Thoracic aorta (tissue), 2 donors: ENCODE measurements at places on chromosomes 13 and 19. TPM values are rescaled to one million over a fixed set of nuclear protein-coding genes. Genes with fewer than 3 reads are reported as not detected.

Gene KCNN1
- total RNA-seq, result 0.99 TPM

Gene URAD
- total RNA-seq, result not detected

DNA sequence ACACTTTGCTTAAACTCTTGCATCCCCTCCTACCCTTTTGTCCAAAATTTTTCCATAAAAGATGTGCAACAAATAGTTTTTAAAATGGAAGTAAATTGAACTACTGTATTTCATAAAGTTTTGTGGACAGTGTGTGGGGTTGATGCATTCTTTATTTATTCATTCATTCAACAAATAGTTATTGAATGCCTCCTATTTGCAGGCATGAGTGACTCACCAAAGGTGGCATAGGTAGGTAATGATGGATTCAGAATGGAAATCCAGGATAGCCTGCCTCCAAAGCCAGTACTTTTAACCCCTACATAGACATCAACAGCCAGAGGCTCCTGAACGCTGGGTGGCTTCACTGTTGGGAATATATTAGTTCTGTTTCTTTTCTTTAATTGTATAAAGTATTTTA lies 2.4 kb upstream of the CSNK1A1L start:
- H3K4me3 ChIP-seq, result no peak overlapping the region
- no peaks in the 10 kb centered on the region for H3K4me1 ChIP-seq
- no peaks in the 10 kb centered on the region for H3K36me3 ChIP-seq

DNA sequence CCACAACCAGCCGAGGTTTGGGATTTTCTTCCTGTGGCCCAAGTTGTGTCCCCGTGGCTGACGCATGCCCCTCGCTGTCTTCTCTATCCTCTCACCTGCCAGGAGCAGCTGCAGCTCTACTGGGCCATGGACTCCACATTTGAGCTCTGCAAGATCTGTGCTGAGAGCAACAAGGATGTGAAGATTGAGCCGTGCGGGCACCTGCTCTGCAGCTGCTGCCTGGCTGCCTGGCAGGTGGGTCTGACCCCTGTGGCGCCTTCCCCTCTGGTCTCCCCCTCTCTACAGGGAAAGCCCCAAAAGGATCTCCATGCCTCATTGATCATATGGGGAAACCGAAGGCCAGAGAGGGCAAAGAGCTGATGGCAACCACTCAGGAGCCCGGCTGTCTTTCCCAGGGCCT lies 14.6 kb downstream of the CBLC start:
- H3K36me3 ChIP-seq, result no peaks in the 10 kb centered on the region
- no peak overlapping the region for H3K4me3 ChIP-seq
- no peaks in the 10 kb centered on the region for H3K4me1 ChIP-seq
- H3K27ac ChIP-seq, result no peak overlapping the region

DNA sequence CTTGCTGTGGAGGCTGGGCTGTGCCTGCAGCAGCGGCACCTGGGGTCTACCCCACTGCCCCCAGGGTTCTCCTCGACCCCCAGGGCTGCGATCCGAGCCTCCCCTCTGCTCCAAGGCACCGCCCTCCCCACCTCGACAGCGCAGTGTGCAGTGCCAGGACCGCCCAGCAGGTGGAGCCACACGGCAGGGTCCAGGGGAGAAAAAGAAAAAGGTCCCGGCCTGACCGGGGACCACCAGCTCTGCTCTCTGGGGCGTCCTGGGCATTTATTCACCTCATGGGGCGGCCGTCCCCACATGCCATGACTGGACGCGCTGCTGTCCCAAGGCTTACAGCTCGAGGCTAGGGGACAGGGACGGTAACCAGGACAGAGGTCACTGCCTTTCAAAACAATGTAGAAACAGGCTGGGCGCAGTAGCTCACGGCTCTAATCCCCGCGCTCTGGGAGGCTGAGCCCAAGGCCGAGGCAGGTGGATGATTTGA lies 10.6 kb downstream of the REXO1 start:
- peaks cover 3% of the 10 kb centered on the region for H3K36me3 ChIP-seq
- H3K4me3 ChIP-seq, result no peak overlapping the region
- H3K27me3 ChIP-seq, result no peaks in the 10 kb centered on the region

DNA sequence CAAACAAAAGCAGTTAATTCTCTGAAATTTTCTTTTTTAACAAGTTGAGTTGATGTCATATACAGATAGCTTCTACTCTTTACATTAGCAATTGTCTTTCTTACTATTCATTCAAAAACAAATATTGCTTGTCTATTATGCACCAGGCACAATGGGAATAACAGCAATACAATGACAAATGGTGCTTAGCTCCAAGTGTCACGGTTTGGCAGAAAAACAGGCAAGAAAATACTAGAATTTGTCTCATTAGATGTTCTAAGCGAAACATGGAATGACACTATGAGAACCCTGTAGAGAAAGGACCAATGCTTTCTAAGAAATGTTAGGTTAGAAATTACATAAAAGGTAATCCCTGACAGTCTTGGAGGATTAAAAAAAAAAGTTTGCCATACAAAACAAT lies 187.6 kb downstream of the PCDH9 start:
- no peaks in the 10 kb centered on the region for H3K27me3 ChIP-seq
- H3K4me1 ChIP-seq, result no peaks in the 10 kb centered on the region
- H3K4me3 ChIP-seq, result no peak overlapping the region

GRCh38 chr19:6473647-6474046 lies 7.9 kb downstream of the DENND1C start:
- no peak overlapping the region for H3K4me3 ChIP-seq
- H3K36me3 ChIP-seq, result no peaks in the 10 kb centered on the region
- H3K27me3 ChIP-seq, result no peaks in the 10 kb centered on the region
- peaks cover 12% of the 10 kb centered on the region for H3K4me1 ChIP-seq
- no peak for DNase-seq
- H3K27ac ChIP-seq, result no peak overlapping the region
